Cerebellar nuclear complex (tissue), 1 donor: ENCODE measurements at places on chromosomes 16 and 17.

DNA sequence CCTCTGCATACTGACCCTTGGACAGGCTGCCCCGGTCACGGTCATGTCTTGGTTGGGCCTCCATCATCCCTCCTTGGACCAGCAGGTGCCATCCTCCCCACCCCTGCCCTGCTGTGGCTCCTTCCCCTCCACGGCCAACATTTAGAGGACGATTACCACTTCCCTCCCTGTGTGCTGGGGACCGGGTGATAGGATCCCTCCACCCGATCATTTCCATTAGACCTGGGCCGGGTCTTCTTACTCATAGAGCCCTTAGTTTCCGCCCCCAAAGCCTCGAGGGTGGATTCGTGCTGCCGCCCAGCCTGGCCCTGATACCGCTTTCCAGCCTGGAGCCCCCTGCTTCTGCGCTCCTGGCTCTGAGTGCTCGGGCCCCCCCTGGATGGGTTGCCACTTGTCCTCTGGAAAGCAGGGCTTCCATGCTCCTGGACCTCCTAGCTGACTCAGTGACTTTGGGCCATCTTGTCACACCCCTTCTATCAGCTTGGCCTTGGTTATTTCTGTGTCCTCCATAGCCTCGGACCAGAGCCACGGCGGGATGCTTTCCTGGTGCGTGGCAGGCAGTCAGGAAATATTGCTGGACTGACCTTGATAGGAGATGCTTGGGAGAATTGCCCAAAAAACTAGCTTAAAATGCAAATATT is 171.4 kb downstream of the SEC14L1 start:
- no peak for DNase-seq

- DNase-seq, result peak; percentile 43
Measured at GRCh38 chr17:78933959-78934568, 8.9 kb upstream of the TIMP2 start.

GRCh38 chr16:16169615-16170014 is 53.7 kb downstream of the ABCC6 start:
- DNase-seq, result no peak

DNA sequence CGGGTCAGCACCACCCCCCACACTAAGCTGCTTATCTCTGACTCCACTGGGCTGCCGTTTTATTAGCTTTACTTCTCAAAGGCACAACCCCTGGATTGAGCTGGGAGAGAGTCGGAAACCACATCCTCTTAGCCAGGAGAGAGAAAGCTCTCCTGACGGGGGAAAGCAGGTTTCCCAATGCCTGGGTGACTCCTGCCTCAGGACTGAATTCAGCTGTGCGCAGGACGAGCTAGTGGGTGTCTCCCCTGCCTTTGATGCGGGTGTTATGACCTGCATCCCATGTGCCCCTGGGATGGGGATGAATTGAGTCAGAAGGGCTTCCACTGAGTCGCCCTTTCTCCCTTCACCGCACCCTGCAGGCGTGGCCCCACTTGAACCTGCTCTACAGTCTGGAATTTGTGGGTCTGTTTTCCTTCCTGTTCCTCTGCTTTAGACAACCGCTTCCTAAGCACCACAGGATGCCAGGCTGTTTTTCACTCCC is 819.2 kb upstream of the EEF2KMT start:
- no peak for DNase-seq

DNA sequence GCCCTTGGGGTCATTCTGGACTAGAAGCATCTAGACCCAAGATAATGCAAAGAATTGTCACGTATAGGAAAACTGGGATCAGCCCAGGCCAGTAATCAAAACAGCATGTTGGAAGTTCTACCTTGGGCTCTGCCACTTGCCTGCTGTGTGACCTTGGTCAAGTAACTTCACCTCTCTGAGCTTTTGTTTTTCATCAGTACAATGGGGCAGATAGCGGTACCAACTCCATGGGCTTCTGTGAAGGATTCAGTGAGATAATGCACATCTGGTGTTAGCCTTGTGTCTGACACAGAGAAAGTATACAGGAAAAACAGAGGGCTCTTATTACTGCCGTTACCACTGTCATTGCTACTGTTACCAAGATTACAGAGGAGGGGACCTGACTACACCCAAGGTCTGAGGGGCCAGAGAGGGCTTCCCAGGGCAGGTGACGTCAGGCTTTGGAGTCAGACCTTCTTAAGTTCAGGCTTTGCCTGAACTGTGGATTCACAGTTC is 24.6 kb downstream of the CMIP start:
- DNase-seq, result no peak

DNA sequence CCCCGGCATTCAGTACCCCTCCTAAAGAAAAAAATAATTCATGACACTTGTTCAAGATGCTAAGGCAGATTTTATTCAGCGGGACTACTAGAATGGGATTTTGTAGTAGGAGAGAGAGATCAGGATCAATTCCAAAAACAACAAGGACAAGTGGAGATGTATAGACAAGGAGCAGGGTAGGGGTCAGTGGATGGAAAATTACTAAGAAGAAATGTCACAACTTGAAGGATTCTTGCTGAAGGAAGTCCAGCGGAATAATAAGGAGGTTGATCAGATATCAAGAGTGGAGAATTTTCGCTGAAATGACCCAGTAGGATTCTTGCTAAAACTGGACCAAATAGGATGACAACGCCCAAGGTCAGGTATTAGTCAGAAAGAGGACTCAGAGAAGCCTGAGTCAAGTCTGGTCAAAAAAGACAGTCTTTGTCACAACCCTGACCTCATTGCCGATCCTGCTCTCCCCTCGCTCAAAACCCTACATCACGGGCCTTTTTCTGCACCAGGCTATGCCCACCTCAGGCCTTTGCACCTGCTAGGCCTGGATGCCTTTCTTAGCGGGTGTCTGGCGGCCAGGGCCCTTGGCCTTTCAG is 36.9 kb downstream of the MMD start:
- no peak for DNase-seq

DNA sequence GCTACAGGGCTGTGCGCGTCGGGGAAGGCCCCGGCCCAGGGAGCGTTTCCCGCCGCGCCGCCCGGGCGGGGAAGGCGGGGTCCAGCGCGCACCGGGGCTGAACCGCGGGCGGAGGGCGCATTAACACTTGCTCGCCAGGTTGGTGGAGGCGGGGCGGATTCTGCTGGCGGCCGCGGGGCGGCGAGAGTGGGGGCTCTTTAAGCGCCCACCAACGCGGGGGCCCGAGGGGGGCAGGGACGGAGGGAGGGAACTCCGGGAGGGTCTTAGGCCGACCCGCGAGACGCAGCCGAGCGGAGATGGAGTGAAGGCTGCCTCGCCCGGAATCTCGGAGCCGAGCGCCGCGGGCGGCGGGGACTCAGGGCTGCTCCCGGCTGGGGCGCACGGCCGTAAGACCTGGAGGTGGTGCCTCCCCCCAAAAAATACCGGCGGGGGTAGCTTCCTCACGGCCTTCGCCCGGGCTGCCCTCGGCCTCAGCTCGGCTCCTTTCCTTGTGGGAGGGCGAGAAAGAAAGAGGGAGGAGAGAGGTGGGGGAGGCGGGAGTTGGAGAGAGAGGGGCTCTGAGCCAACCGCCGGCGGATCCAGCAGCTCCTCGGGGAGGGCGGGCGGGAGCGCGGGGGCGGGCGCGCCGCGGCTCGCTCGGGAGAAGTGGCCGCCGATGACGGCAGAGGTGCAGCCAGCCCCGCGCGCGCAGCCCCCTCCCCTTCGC is 415 bp upstream of the FOXF1 start:
- no peak for DNase-seq

- no peak for DNase-seq
Measured at GRCh38 chr17:52147872-52148271, 10.6 kb downstream of the CA10 start.

GRCh38 chr16:20867585-20867984 is 32.6 kb downstream of the DCUN1D3 start:
- DNase-seq, result no peak

DNA sequence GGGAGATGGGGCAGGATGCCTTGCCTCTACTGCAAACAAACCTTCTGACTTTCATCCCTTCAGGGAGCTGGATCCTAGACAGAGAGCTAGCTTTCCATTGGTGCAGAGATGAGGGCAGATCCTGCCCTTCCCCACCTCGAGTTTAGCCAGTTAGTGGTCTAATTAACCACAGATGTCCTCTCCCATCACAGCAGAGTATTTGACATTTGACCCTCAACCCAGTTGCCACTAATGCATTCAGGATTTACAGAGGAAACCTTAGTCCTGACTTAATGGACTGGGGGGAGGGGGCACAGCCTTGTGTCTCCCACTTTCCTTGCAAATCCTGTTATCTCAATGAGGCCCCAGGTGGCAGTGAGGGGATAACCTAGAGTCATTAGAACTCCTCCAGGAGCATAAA is 10.2 kb downstream of the PIP4K2B start:
- no peak for DNase-seq

DNA sequence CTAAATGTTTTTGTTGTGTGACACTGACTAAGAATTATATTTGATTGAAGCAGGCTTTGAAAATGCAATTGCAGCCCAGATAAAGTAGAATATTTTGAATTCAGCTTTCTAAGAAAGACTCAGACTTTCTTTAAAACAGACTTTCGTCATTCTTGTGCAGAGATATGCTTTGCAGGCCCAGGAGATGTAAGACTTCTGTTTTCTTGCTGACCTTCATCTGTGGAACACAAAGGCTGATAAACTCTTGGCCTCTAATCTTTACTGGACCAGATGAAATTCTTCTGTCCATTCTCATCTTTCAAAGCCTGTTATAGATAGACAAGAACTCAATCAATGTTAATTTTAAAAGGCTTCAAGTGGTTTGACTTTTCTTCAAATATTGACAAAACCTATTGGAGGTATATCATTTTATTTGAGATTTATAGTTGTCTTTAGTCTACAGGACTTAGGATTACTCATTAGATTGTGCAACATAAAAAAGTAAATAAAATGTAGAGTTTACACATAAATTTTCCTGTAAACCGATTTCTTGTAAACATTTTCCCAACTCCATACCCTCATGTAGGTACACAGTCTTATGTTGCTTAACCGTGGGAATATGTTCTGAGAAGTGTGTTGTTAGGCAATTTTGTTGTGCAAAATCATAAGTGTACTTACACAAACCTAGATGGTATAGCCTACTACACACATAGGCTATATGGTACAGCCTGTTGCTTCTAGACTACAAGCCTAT is 94.2 kb downstream of the MAP2K4 start:
- no peak for DNase-seq

GRCh38 chr17:47188876-47189731 is at the start of gene CDC27:
CDC27 (minus strand) TSS chr17:47189295; CDS start chr17:47189172, 123 bp downstream.
- DNase-seq, result peak; percentile 75

DNA sequence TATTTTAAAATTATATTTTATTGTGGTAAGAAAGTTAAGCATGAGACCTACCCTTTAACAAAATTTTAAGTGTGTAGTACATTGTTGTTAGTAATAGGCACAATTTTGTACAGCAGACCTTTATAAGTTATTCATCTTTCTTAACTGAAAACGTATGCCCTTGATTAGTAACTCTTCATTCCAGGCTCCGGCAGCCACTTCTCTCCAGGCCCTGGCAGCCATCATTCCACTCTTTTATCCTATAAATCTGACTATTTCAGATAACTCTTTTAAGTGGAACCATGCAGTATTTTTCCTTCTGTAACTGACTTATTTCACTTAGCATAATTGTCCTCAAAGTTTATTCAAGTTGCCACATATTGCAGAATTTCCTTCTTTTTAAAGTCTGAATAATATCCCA is 348.2 kb downstream of the CDH11 start:
- no peak for DNase-seq

DNA sequence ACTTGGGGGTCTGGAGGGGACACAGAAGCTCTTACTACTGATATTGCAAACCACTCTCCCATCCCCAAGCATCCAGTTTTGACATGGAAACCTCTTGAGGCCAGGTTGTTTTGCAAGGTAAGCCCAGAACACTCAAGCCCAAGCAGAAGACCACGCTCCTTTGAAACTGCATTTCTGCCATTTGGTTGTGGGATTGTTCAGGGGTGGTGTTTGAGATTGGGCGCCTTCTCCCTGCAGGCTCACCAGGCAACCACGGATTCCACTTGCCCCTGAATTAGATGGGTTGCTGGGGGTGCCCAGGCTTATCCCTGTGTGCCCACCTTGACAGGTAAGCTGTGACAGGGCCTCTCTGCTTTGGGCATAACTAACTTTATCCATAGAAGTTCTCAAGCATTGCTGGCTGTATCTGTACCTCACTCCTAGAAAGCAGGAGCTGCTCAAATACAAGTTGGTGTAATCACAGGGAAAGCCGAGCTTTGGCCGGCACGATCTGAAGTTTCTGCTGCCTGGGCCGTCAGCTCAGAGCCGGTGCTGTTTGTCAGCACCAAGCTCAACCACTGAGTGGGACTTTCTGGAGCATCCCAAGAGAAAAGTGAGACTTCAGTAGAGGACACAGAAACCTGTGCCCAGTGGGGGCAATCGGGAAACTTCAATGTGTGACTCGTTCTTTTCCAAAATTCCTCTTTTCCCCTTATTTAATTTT is 93.6 kb downstream of the CYLD start:
- DNase-seq, result no peak

GRCh38 chr17:29048440-29049368 is 5.8 kb downstream of the PIPOX start:
- DNase-seq, result no peak

DNA sequence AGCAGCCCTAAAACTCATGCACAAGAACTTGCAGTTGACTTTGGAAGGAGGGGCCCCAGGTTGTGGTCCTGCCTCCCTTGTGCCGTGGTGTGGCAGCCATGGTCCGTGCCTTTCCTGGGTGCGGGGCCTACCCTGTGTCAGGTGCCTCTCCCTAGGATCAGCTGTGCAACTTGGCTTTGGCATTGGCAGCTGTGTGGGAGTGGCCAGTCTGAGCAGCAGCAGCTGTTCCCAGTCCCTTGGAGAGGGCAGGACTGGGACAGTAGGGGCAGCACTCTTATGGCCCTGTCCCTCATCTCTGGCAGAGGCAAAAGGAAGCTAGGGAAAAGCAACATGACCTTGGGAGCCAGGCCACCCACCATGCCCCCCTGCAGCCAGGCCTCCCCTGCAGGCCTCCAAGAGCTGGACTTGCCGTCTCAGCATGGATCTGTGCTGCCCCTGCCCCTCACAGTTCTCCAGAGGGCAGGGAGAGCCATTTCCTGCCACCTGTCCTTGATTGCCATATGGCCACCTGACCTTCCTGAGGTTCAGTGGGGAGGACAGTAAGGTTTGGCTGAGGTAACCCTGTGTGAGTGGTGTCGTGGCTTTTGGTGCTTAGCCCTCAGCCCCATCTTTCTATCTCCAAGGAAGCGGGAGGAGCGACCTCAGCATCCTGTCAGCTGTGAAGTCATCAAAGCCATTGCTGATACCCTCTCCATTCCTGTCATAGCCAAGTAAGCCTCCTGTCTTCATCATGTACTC is 15.5 kb upstream of the NFATC3 start:
- no peak for DNase-seq

DNA sequence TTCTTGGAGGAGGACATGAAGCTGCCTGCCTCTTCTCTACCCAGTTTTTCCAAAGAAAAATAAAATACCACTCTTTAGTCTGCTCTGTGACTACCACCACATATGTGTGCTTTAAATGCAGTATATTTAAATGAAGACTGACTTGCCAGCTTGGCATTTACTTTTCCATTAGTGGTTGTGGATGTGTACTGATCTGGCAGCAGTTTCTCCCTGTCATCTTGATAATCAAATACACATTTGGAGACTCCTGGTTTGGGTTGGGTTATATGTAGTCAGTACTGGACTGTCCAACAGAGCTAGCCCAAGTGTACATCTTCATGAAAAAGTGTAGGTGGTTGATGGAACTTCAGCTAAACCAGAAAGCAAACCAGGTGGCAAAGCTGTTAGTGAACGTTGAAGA is 19.9 kb downstream of the COX10 start:
- DNase-seq, result no peak
